ENCODE measurements at places on chromosomes 2 and 18.

GRCh38 chr18:30093376-30093775 lies 949.2 kb downstream of the DSC3 start:
- DNase-seq, result no peak

DNA sequence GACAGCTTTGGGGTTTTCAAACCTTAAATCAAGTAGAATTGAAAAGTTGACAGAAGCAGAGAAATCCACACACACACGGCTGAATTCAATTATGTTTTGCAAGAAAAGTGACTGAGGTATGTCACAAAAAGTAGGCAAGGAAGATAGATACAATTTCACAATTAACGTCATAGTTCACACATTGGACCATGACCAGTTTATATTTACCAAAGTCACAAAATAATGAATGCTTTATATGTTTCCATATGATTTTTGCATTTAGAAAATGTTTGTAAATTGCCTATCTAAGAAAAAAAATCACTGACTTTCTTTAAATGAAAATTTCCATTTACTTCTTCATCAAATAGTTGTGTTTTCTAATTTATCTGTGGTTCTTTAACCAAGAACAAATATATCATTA lies 29.4 kb upstream of the ZNF516 start:
- no peak for DNase-seq

DNA sequence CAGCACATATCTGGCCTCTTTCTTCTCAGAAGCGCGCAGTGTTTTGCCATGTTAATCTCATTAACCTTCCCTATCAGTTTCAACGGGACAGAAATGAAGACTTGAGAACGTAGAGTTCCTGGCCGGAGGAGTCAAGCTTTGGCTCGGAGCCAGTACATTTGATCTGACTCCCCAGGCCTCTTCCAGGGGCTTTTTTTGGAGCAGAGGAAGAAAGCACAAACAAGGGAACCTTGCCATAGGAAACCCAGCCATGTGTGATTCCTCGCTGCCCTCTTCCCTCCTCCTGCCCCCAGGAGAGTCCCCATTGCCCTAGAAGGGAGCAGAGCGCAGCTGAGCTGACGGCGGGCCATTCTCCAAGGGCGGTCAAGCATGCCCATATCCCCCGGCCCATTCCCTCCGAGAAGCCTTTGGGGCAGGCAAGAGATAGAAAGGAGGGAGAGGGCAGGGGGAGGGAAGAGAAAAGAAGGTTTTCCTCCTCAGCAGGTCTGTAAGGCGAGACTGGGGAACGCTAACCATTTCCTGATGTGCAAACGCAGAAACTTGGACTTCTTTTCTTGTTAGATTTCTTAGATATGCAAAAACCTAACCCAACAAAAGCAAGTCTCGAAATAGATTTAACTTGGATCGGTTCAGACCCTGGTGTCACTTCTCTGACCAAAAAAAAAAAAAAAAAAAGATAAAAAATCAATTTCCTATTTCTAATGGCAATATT lies 63.7 kb upstream of the POU3F3 start:
- no peak for DNase-seq

- DNase-seq, result no peak
Measured at GRCh38 chr2:104678181-104678580, 175.7 kb upstream of the POU3F3 start.

- DNase-seq, result no peak
Measured at GRCh38 chr2:11520092-11520693, 13.7 kb upstream of the GREB1 start.

- DNase-seq, result no peak
Measured at GRCh38 chr2:45345331-45346234, 265.5 kb downstream of the SRBD1 start.

DNA sequence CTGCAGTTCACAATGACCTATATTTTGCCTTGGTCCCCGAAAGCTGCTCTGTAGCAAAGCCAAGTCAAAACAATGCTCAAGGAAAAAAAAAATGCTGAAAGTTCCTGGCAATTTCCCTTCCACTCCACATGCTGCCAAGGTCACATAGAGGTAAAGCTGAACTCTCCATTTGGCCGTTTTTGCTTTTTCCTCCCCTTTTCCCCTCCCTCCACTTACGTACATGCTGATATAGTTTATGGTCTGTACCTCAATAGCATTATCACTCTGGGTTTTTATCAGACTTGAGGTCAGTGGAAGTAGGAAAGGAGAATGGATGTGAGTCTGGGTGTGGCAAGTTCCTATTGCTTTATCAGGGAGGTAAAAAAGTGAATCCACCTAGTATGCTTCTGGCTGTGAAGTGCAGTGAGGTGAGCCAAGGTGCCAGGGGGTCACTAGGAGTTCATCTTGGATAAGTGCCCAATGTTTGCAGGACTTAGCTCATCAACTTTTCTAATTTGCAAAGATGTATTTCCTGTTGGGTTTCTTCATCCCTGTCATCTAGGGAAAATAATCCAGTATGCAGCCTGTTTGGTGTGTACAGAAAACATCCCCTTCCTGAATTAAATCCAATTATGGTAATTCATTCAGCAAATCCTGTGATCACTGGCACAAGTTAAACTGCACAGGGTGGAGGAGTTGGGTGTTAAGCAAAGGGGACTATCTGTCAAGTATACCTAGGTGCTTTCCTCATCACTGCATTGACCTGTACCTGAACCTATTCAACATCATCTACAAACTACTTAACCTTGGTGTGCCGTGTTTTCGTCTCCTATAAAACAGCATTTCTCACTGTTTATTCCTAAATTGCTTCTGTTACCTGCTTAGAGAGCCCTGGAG lies 124.3 kb upstream of the CYP26B1 start:
- DNase-seq, result no peak

DNA sequence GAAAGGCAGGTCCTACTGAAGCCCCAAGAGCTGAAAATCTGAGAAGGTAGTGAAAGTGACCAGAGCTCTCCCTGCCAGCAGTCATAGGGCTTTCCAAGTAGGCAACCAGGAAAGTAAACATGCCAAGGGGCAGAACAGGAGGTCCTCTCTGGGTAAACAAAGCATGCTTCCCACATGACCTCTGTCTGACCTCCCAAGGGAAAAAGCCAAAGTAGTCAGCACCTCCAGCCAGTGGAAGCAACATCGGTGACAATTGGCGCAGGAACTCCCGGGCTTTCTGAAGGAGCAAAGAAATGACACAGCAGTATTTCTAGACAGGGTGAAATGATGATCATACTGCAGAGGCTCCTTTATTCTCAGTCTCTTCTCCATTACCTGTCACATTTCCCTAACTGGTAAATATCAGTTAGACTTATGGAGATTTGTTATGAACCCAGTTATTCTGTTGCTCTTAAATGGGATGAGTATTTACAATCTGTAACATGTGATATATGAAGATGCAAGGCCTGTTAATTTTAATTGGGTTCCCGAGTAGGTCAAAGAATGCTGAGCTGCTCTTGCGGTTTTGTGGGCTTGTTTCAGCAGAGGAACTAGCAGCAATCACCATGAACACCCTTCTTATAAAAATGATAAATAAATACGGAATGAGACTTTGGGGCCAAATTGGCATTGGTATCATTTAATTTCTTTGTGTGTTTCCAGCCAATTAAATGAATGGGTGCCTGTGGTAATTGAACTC lies 321.0 kb downstream of the RND3 start:
- no peak for DNase-seq

- no peak for DNase-seq
Measured at GRCh38 chr18:26741048-26741447, 124.5 kb downstream of the AQP4 start.

DNA sequence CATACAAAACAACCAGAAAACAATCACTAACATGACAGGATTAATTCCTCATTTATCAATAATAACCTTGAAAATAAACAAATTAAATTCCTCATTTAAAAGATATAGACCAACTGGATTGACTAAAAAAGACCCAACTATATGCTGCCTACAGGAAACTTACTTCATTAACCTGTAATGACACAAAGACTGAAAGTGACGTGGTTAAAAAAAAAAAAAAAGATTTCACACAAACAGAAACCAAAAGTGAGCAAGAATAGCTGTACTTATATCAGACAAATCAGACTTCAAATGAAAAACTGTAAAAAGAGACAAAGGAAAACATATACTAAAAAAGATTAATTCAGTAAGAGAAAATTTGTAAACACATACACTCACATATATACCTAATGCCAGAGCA lies 201.2 kb downstream of the CCDC178 start:
- no peak for DNase-seq

- DNase-seq, result no peak
Measured at GRCh38 chr2:40374543-40375240, 77.2 kb downstream of the SLC8A1 start.

- no peak for DNase-seq
Measured at GRCh38 chr2:143607231-143608062, 478.2 kb downstream of the ARHGAP15 start.

DNA sequence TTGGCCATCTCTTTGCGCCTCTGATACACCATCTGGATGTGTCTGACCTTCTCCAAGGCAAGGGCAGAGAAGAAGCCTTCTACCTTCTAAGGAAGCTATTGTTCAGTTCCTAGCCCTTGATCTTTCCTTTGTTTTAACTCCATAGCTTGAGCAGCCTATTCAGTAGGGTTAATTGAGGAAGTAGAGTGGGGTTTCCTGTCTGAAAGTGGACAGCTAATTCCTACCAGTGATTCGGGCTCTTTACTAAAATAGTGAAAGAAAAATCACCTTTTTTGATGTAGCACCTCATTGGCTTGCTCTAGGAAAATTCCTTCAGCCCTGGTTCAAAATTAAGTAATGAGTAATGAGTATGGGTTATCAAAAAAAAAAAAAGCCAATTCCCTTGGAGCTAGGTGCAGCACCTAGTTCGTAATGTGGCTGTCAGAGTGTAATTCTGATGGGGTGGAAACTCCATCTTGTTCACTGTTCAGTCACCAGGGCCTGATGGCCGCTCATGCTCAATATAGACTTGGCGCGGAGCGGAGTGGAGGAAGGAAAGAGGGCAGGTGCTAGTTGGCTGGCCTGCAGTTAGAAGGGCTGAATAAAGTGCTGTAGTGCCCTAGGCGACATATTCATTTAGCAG lies 2.9 kb upstream of the MGAT5 start:
- DNase-seq, result no peak

DNA sequence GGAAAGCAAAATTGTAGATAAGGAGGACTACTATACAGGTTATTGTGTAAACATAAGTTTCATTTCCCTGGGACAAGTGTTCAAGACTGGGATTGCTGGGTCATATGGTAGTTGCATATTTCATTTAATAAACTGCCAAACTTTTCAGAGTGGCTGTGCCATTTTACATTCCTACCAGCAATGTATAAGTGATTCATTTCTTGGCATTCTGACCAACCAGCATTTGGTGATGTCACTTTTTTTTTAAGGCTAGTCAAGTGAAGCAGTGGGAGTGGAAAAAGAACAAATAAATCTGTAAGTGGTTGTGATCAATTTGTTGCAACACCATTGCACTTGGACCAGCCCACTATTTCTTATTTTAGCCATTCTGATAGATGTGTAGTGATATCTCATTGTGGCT lies 5.2 kb upstream of the CHCHD5 start:
- DNase-seq, result no peak

DNA sequence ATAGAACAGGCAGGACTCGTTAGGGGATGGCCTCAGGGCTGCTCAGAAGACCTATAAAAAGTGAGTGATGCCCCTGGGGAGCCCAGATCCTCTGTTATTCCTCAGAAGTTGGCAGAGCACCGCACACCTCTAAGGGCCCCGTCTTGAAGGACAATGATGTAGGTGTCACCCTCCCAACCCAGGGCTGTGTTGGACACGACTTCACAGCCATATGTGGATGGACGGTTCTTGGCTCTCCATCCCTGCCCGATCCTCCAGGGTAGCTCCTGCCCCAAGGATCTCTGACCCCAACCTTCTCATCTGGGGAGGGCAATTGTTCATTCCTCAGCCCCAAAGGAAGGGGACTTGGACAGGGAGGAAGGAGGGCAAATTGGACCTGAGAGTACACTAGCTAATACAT lies 246.1 kb downstream of the DYSF start:
- DNase-seq, result no peak

GRCh38 chr2:29657674-29658073 lies 263.7 kb downstream of the ALK start:
- DNase-seq, result no peak

DNA sequence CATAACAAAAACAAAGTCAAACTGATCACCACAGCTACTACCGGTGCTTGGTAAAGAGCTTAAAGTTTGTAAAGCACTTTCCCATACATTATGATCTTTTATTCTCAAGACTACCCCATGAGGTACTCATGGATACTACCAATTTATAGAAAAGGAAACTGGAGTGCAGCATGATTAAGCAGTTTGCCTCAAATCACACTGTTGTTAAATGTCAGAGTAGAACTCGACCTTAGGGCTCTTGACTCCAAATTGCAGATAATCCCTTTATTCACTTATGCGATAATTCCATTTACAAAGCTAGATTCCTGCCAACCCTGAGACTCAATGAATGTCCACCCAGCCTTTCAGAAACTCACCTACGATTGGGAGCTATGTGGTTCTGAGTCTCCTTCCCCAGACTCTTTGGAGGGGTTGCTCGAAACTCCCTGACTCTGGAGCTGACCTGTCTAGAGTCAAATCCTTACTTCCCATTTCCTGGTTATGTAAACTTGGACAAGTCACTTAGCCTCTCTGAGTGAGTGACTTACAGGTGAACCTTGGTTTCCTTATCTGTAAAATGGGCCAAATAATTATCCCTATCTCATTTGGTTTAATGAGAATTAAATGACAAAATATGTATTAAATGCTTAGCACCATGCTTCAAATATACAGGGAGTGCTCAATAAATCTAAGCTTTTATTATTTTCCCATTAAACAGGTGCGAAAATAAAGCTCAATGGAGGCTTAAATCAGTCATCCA lies 47.4 kb downstream of the PSD4 start:
- DNase-seq, result no peak

Measured in activated naive CD4-positive, alpha-beta T cell treated with anti-CD3 and anti-CD28 coated beads, Interleukin-2, amount 50 U/mL, for 16 hours (primary cell).